ENCODE measurements at places on chromosomes 13 and 19. TPM values are rescaled to one million over a fixed set of nuclear protein-coding genes. Genes with fewer than 3 reads are reported as not detected.

Gene CYP2A6
- total RNA-seq = not detected

Gene LILRB5
- not detected for total RNA-seq

Gene URAD
- not detected for total RNA-seq

Gene ZNF540
- 1.4 TPM for total RNA-seq

Gene ZNF709
- 3.0 TPM for total RNA-seq

Gene MBD3L4
- not detected for total RNA-seq

Gene KLK13
- total RNA-seq = not detected

Gene CATSPERD
- not detected for total RNA-seq

Gene HCST
- total RNA-seq = 218 TPM

Gene ZNF493
- total RNA-seq = 15.7 TPM

All from activated CD4-positive, alpha-beta memory T cell treated with anti-CD3 and anti-CD28 coated beads, Interleukin-2, amount 10 ng/mL, durations not matched to agents 7 days and 5 days (primary cell).